ENCODE measurements at places on chromosomes 4 and X. TPM values are rescaled to one million over a fixed set of nuclear protein-coding genes. Genes with fewer than 3 reads are reported as not detected.

The FGF16 gene
- 0.20 TPM for total RNA-seq

The GRIA3 gene
- not detected for total RNA-seq

The SRPX gene
- total RNA-seq: 99.4 TPM

The DUSP21 gene
- not detected for total RNA-seq

Measured in lung microvascular endothelial cell (primary cell).